ENCODE measurements at places on chromosomes 3 and 15.
A peak's percentile ranks its signal among the peaks of the same experiment; 100 is the strongest.

GRCh38 chr15:31869686-31870307, 160.5 kb upstream of the CHRNA7 start:
- H3K4me1 ChIP-seq: no peaks in the 10 kb centered on the region
- H3K27ac ChIP-seq: no peak overlapping the region
- peaks cover 18% of the 10 kb centered on the region for H3K27me3 ChIP-seq
- no peaks in the 10 kb centered on the region for H3K36me3 ChIP-seq

GRCh38 chr15:63038926-63039673, 3.4 kb upstream of the TPM1 start:
- H3K4me1 ChIP-seq: peaks cover 30% of the 10 kb centered on the region
- no peaks in the 10 kb centered on the region for H3K27me3 ChIP-seq
- H3K27ac ChIP-seq: no peak overlapping the region
- DNase-seq: no peak
- H3K36me3 ChIP-seq: peaks cover 11% of the 10 kb centered on the region

DNA sequence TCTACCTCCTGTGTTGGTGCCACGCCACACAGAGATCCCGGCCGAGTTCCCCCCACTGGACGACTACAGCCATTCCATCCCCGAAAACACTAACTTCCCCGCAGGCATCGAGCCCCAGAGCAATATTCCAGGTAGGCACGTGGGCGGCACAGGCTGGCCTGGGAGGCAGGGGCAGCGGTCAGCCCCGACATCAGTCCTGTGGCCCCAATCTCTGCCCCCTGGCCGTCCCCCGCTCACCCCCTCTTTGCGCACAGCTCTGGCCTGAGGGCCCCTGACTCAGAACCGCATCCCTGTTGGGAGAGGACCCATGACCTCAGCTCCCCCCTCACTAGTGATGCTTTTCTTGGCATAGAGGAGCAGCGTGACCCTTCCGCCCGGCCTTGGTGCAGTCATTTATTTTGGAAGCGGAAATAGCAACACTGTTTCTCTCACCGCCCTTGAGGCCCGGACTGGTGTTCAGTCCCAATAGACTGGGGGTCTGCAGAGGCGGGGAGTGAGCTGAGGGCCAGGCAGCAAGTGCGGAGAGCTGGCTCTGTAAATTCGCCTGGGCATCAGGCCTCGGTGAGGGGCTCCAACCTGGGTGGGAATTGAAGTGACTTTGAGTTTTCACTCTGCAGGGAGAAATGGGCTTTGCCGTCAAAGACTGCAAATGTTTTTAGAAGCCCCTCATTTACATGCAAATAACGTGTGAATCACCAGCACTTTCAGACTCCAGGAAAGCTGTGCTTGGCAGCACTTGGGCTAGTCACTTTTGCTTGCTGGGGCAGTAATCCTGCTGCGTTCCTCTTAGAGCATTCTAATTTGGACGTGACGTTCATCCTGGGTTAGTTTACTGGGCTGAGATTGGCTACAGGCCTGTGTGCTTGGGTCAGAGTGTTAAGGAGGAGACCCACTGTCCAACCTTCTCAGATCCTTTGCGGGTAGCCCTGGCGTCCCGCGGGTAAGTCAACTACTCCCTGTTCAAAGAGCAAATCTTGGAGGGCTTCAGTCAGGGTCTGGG, 88.9 kb downstream of the AAGAB start:
- peak; percentile 56 for DNase-seq
- no peaks in the 10 kb centered on the region for H3K36me3 ChIP-seq
- H3K27ac ChIP-seq: no peak overlapping the region
- H3K27me3 ChIP-seq: no peaks in the 10 kb centered on the region
- H3K4me1 ChIP-seq: peaks cover 35% of the 10 kb centered on the region

DNA sequence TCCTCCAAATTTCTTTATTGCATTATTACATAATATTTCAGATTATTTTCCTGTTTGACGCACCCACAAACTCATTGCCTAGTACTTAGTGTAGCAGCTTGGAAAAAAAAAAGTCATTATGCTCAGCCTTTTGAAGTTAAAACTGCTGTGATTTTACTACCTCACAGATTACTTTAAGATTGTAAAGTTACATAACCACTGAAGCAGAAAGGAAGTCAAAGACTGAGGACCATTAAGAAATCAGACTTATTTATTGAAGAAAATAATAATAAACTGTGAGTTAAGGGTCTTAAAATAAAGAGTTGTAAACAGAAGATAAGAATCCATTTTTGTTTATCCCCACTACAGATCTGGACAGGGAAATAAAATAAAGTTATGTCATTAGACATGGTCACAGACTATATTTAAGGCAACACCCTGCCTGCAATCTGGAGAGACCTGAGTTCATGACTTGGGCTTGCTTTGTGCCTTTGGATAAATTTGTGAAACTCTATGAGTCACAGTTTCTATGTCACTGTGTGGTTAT, 212.1 kb upstream of the ROBO2 start:
- H3K4me1 ChIP-seq: no peaks in the 10 kb centered on the region
- H3K27ac ChIP-seq: no peak overlapping the region
- no peak for DNase-seq
- no peaks in the 10 kb centered on the region for H3K36me3 ChIP-seq

GRCh38 chr3:52827866-52828376, 2.6 kb downstream of the ITIH4 start:
- no peaks in the 10 kb centered on the region for H3K27me3 ChIP-seq
- no peak overlapping the region for H3K27ac ChIP-seq
- no peaks in the 10 kb centered on the region for H3K4me1 ChIP-seq
- no peak overlapping the region for H3K4me3 ChIP-seq
- no peak for DNase-seq
- H3K36me3 ChIP-seq: no peaks in the 10 kb centered on the region

GRCh38 chr3:191355406-191355805, 25.1 kb upstream of the UTS2B start:
- no peak overlapping the region for H3K27ac ChIP-seq
- peaks cover 12% of the 10 kb centered on the region for H3K36me3 ChIP-seq
- no peak for DNase-seq
- H3K4me1 ChIP-seq: peaks cover 21% of the 10 kb centered on the region
- no peaks in the 10 kb centered on the region for H3K27me3 ChIP-seq

DNA sequence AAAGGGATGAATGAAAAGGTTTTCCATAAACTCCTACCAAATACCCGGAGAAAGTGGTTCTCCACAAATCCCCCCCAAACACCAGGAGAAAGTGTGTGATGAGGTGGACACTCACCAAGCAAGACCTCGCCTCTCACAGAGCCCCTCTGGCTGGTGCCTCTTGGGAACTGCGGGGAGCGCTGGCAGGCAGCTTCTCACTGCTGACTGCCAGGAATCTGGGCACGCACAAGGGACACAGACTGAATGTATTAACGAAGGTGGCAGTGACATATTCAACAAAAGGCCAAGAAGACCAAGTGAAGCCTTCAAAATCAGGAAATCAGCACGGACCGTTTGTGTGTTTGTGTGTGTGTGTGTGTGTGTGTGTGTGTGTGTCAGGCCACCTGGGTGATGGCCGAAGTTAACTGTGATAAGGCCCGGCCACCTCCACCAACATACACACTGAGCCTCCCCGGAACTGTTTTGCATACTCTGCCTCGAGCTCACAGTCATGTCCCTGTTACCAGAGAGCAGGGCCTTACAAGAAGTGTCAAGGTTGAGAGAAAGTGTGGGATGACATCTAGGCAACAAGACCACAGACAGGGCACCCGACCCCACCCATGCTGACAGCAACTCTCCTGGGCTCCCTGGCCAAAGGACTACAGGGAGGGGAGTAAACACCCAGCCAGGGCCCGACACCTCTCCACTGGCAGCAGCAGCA, 18.0 kb downstream of the ATP10A start:
- no peaks in the 10 kb centered on the region for H3K27me3 ChIP-seq
- H3K4me3 ChIP-seq: no peak overlapping the region
- H3K4me1 ChIP-seq: peaks cover 8% of the 10 kb centered on the region
- H3K27ac ChIP-seq: no peak overlapping the region
- no peaks in the 10 kb centered on the region for H3K36me3 ChIP-seq

DNA sequence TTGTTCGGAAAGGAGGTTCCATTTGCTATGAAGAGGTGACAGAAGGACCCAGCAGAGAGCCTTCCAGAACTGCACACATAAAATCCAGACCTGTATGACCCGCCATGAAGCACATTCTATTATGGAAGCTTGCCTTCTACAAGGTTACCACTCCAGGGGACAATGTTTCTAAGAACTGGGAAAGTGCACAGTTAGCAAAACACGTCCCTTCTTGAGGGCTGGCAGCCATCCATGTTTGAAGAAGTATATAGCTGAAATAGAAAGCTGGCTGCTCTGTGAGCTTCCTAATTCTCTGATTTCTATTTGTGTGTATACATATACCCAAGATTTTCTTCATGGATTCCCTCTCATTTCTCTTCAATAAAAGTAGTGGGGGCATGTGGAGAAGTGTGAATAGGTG, 74.6 kb downstream of the CNTN3 start:
- no peaks in the 10 kb centered on the region for H3K4me1 ChIP-seq
- H3K4me3 ChIP-seq: no peak overlapping the region
- no peak for DNase-seq

DNA sequence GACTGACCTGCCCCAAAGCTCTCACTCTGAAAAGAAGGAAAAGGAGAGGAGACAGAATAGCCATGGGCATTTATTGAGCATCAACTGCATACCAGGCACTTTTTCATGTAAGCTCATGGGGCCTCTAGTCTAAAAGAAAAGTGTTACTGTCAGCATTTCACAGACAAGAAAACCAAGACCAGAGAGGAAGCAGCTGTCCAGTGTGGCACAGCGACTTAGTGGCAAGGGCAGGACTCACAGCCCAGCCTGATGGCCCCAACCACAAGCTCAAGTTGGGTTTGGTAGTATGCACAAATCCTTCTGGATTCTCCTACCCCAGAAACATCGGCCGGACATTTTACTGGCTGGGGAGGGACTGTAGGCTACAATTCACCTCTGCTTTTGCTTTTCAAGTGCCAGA, 5.8 kb downstream of the EFCC1 start:
- H3K4me1 ChIP-seq: no peaks in the 10 kb centered on the region
- no peak for DNase-seq
- H3K36me3 ChIP-seq: no peaks in the 10 kb centered on the region
- H3K27me3 ChIP-seq: peaks cover 80% of the 10 kb centered on the region

GRCh38 chr3:101824702-101825101, 24.6 kb upstream of the NFKBIZ start:
- peak; percentile 42 for DNase-seq
- H3K27me3 ChIP-seq: no peaks in the 10 kb centered on the region
- no peaks in the 10 kb centered on the region for H3K36me3 ChIP-seq

GRCh38 chr3:166274351-166275023, 437.3 kb upstream of the BCHE start:
- peaks cover 13% of the 10 kb centered on the region for H3K4me1 ChIP-seq
- no peaks in the 10 kb centered on the region for H3K27me3 ChIP-seq
- H3K36me3 ChIP-seq: no peaks in the 10 kb centered on the region
- no peak overlapping the region for H3K27ac ChIP-seq
- no peak overlapping the region for H3K4me3 ChIP-seq
- no peak for DNase-seq

DNA sequence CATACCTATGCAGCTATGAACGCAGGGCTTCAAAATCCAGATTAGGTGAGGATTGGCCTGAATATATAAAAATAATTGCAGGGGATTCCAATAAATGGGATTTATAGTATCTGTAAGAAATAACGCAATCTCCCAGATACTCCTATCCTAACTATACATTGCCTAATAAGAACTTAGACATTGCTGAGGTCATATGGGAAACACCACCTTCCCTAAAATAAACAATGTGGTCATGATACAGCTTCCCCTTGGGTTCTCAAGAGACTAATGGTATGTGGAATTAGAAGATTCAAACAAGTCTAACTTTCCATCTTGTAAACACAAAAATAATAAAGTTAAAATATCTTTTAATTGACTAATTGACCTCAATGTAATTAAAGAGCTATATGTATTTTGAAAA, 28.2 kb downstream of the UBE3A start:
- no peaks in the 10 kb centered on the region for H3K36me3 ChIP-seq
- H3K4me1 ChIP-seq: peaks cover 12% of the 10 kb centered on the region
- no peak overlapping the region for H3K4me3 ChIP-seq

GRCh38 chr3:88149101-88149508, 654 bp upstream of the C3orf38 start:
- H3K36me3 ChIP-seq: peaks cover 4% of the 10 kb centered on the region
- peak overlapping the region; percentile 55 for H3K4me3 ChIP-seq
- peaks cover 7% of the 10 kb centered on the region for H3K4me1 ChIP-seq
- no peaks in the 10 kb centered on the region for H3K27me3 ChIP-seq

- no peak overlapping the region for H3K4me3 ChIP-seq
- no peak for DNase-seq
- H3K27ac ChIP-seq: no peak overlapping the region
- no peaks in the 10 kb centered on the region for H3K36me3 ChIP-seq
- H3K4me1 ChIP-seq: no peaks in the 10 kb centered on the region
Observed at GRCh38 chr3:152517502-152517901, 248.8 kb downstream of the MBNL1 start.
